ENCODE measurements at places on chromosomes 7 and 10. TPM values are rescaled to one million over a fixed set of nuclear protein-coding genes. Genes with fewer than 3 reads are reported as not detected.

Gene CRPPA
- 2.0 TPM for total RNA-seq

Gene NAT16
- total RNA-seq = not detected

Gene NUDCD3
- 143 TPM for total RNA-seq

Gene UNCX
- not detected for total RNA-seq

Gene GDF10
- not detected for total RNA-seq

Gene PEX1
- 14.3 TPM for total RNA-seq

Gene GCC1
- total RNA-seq = 24.9 TPM

Gene NRP1
- total RNA-seq = 178 TPM

Gene C10orf53
- total RNA-seq = not detected

Gene EVX1
- total RNA-seq = not detected

Gene SERPINE1
- total RNA-seq = 399 TPM

Measured in dermis blood vessel endothelial cell (primary cell).